Smooth muscle cell of the brain vasculature (primary cell): ENCODE measurements at places on chromosomes 4 and X.

DNA sequence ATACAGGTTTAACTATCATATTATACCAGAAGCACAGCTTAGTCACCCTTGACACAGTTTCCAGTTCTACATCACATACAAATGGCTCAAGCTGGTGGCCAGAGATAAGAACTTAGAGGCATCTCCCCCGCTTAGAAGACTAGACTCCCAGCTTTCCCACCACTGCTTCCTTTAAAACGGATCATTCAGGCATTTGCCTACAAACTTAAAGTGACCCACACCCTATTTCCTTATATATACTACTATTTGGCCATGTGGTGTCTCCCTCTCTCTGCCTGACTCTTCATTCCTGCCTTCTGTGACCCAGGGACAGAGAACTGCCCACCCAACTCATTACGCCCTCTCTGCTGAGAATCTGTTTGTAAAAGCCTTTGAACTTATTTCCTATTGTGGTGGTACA lies 781.2 kb upstream of the DIAPH2 start:
- no peak for DNase-seq

DNA sequence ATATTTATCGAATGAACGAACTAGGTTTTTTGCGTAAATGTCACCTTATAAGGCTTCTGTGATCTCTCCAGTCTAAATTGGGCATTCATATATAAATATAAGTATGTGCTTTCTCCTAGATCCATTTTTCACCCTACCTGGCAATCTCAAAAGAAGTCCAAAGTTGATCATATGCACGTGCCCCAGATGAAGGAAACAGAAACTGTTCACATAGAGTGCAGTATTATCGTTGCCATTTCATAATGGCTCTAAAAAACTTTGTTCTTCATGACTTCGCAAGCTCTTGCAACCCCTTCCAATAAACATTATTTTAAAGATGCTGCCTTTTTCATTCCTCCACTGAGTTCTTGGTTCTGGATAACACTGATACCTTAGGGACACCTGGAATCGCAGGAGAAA lies 708 bp downstream of the INTS12 start:
- no peak for DNase-seq

DNA sequence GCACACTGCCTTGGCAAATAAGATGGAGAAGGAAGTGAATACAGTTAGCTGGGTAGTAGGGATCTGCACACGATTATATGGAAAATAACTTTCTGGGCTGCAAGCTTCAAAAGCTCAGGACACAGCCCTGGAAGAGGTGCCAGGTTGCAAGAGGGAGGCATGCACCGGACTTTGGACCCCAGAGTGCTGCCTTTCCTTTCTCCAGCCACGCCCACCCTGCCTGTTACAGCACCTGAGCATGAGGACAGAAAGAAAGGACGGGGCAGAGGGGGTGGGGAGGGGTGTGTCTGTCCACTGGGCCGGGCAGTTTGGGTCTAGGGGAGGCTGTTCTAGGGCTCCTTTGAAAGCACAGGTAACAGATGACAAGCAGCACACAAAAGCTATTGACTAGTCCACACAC lies 152.8 kb downstream of the ENPP6 start:
- DNase-seq: no peak

DNA sequence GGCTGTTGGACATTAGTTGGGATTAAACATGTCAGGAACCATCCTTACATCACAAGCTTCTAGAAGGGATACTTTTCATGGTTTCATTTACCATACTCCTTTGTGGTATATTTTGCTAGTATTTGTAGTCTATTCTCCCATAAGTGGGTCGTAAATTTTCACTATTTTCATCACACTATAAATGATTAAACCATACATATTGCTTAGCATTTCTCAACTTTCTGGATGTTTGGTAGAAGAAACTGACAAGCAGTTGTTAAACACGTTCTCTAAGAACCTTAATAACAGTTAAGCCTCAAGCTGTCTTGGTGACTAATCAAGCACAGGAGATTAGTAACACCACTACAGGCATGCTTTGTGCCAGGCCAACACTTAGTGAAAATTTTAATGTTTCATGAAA lies 375.5 kb downstream of the NAF1 start:
- no peak for DNase-seq

DNA sequence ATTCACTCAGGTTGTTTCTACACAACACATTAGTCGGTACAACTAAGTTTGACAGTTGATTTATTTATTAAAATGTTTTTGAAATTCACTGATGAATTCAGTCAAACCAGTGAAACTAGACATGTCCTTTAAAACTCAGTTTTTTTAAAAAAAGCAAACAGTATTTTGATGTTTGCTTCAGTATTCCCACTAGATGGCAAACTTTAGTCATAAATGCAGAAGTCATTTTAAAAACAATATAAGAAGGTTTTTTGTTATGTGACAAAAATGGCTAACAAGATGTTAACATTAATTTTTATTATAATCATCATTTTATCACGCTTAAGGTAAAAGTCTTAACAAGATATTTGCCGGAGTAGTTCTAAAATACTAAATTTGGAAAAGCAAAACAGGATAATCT lies 1337.8 kb upstream of the DIAPH2 start:
- no peak for DNase-seq

DNA sequence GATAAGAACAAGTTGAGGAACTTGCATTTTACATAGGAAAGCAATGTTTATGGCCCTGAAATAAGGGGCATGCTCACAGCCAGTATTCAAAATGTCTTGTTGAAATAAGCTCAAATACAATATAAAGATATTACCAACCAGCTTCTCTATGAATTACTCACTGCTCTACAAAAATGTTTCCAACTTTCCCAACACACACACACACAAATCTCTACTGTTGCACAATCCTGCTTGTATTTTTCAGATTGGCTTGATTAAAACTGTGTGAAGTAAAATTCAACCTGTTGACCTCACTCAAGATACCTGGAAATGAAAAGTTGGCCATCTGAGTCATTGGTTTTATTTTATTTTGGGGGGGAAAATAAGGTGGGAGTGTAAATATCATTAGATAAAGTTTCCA lies 128.6 kb downstream of the CHIC2 start:
- DNase-seq: no peak

GRCh38 chrX:154355776-154356140 lies 18.7 kb downstream of the FLNA start:
- DNase-seq: no peak

DNA sequence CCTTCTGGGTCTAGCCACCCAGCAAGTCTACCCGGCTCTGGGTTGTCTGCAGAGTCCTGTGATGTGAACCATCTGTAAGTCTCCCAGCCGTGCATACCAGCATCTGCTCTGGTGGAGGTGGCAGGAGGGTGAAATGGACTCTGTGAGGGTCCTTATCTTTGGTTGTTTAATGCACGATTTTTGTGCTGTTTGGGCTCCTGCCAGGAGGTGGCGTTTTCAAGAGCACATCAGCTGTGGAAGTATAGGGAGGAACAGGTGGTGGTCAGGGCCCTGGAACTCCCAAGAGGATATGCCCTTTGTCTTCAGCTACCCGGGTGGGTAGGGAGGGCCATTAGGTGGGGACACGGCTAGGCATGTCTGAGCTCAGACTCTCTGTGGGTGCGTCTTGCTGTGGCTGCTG lies 66.5 kb upstream of the ZFP42 start:
- no peak for DNase-seq

- DNase-seq: no peak
Observed at GRCh38 chr4:145319751-145320150, 139.4 kb upstream of the OTUD4 start.

DNA sequence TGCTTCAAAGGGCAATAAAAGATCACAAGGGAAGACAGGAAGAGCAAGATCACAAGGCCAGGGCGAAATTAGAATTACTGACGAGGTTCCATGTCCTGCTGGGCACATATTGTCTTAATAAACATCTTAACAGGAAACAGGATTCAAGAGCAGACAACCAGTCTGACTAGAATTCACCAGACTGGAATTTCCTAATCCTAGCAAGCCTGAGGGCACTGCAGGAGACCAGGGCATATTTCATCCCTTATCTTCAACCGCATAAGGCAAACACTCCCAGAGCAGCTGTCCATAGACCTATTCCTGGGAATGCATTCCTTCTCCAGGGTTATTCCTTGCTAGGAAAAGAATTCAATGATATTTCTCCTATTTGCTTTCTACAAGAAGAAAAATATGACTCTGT lies 12.4 kb upstream of the TDO2 start:
- DNase-seq: no peak

DNA sequence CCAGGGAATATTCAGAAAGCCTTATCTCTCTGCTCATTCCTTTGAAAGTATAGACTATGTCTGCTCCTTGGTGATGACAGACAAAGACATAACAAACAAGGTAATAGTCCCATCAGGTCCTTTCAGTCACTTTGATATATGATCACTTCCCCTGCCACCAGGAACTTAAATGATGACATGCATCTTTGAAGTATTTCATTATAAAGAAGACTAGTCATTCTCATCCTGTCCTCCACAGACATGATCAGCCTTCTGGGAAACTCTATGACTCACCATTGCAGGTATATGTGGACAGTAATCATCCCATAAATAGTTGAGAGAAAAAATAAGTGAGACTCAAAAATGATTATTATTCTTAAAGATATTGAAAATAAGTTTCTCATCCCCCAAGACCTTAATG lies 117.5 kb upstream of the VCX2 start:
- DNase-seq: no peak

DNA sequence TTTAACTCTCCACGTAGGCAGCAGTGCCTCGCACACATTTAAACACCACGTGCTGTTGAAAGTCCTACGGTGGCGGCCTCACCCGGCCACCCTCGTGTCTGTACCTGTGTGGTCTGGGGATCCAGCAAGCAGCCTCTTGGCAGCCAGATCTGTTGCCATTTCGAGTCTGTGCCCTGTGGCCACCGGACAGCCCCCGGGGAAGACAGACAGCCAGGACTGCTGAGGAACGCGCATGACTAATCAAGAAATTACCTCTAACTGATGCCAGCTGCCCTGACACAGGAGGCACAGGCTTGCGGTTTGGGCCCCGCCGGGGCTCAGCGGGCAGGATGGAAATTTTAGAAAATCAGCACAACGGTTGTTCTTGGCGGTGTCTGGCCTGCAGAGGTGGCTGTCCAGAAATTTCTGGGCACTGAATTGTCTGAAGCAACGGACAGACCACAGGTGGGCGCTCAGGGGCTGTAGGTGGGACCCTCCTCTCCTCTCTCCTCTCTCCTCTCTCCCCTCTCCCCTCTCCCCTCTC lies 15.6 kb upstream of the ASMTL start:
- peak; percentile 32 for DNase-seq

DNA sequence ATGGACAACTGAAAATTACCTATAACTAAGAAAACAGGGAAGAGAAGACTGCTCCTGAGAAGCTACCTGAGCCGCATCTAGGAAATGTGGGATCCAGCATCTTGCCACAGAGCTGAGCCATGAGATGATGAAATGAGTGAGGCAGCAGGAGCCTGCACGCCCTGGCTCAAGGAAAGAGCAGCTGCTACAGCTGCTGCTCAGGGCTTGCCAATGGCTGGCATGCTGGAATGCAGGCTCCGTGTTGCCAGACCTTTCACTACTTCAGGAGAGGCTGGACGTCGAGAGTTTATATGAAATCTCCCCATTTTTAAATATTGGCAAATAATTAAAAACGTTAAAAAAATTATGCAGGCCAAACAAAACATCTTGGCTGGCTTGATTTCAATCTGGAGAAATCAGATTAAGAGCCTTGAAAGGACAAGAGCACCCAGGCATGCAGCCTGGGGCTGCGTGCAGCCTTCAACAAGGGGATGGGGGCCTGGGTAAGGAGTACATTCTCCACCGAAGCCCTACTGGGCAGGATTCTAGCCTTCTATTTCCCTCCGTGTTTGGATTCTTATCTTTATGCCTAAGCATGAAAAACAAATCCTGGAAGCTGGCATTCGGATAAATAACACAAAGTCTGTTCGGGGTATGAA lies 227.6 kb downstream of the NR3C2 start:
- DNase-seq: no peak

DNA sequence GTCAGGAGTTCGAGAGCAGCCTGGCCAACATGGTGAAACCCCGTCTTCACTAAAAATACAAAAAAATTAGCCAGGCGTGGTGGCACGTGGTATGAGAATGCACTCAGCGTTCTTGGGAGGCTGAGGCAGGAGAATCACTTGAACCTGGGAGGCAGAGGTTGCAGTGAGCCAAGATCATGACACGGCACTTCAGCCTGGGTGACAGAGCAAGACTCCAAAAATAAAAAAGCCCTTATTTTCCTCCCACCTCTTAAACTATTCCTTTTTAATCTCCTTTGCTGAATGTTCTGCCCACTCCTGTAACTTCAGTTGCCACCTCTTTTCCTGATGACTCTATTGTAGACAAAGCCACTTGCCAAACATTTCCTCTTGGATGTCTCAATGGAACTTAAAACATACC lies 72.6 kb downstream of the TAF1 start:
- DNase-seq: no peak

DNA sequence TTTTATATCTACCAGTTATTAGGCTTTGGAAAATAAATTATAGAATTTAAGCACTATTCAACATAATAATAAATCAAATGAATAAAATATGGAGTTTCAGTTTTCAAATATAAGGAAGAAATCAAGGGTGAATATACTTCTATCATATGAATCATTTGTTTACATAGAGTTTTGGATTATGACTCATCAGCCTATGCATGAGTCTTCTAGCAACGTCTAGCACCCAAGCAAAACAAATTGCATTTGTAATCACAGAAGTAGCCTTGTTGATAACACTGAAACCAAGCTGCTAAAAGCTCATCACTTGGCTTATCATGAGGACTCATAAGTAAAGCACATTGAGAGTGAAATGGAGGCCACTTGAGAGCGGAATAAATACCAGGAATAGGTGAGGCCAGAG lies 434.6 kb downstream of the PCDH11X start:
- no peak for DNase-seq

- no peak for DNase-seq
Observed at GRCh38 chr4:45484740-45485139, 639.1 kb downstream of the GABRG1 start.

- DNase-seq: no peak
Observed at GRCh38 chrX:49958727-49959485, 36.5 kb downstream of the CLCN5 start.

- DNase-seq: no peak
Observed at GRCh38 chr4:123083646-123084045, 161.2 kb upstream of the NUDT6 start.

- no peak for DNase-seq
Observed at GRCh38 chr4:4930677-4931076, 71.2 kb downstream of the MSX1 start.

DNA sequence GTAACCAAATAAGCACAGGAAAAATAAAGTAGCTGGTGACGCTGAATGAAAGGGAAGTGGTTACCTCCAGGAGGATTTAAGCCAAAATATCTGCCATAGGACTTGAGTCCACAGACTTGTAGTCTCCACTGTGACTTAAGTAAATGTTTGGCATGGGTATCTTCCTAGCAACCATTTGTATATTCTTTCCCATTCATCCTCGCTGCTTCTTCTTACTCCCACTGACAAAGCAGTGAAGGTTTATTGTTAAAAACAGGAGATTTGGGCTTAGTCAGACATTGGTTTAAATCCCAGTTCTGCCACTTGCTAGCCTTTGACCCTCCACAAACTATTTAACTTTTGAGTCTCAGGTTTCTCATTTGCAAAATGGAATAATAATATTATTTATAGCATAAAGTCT lies 22.3 kb downstream of the COL4A6 start:
- no peak for DNase-seq
